ENCODE measurements at places on chromosomes 12 and 14. TPM values are rescaled to one million over a fixed set of nuclear protein-coding genes. Genes with fewer than 3 reads are reported as not detected.

The PPFIA2 gene
- 6.5 TPM for polyA plus RNA-seq

The ATP23 gene
- polyA plus RNA-seq: 11.4 TPM

The FGF23 gene
- not detected for polyA plus RNA-seq

The GAPDH gene
- 1,707 TPM for polyA plus RNA-seq

The PSEN1 gene
- polyA plus RNA-seq: 51.1 TPM

The KIF26A gene
- 8.6 TPM for polyA plus RNA-seq

DNA sequence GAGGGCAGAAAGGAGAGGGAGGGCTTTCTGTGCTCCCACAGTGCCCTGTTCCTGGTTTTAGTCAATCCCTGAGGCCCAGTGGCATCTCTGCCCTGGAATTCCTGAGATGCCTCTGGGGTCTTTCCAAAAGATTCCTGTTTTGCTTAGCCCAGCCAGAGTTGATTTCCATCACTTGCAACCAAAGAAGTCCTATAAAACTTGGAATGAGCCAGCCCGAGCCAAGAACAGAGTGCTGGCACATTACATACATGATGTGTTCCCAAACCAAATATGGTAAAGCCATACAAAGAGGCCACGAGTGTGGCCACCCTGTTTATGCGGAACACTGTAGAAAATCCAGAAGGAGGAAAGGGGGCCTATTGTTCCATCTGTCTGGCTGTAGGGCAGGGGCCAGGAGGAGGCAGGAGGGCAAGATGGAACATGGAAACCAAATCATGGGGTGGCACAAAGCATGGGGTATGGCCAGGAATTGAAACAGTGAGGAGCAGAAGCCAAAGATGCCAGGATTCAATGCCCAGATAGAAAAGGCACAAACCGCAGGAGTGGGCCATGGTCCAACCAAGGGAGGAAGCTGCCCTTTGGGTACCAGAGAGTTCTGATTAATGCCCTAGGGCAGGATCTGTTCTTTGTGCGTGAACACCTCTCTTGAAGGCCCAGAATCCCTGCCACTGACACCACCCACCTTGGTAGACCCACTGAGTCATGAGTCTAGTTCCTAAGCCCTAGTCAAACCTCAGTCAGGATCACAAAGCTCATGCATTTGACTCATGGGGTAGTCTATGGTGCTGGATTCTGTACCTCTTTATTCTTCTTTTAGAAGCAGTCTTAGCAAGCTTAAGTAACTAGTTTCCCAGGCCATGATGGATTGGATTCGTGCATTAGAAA is 75.2 kb downstream of the LRRC74A start:
- DNase-seq: no peak

DNA sequence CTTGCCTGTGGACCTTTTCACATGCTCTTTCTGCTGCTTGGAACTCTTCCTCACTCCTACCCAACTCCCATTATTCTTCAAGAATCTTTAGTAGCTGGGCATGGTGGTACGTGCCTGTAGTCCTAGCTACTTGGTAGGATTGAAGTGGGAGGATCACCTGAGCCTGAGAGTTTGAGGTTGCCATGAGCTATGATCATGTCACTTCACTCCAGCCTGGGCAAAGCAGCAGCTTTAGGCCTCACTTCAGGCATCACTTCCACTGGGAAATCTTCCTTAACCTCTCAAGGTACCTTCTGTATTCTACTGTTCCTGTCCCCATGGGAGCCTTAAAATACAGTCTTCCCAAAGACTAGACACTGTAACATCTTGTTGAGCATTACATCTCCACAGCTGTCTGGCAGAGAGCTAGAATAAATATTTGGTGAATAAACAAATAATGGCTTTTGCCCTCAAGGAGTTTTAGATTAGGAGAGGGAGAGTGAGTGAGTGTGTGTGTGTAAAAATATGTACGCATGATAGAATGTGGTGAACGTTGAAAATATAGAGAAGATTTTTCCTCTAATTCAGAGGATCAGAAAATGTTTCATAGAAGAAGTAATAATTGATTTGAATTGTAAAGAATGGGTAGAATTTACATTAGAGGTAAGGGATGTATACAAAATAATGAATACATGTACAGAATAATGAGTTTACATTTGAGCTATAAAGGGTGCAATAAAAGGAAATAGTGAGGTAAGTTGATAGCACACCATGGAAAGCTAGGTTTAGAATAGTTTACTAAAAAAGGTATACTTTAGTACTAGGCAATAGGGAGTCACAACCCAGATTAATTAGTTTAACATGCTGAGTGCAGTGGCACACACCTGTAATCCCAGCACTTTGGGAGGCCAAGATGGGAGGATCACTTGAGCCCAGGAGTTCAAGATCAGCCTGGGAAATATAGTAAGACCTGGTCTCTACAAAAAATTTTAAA is 29.2 kb upstream of the BMAL2 start:
- no peak for DNase-seq

- no peak for DNase-seq
These were observed 16.8 kb downstream of the SLC25A47 start for GRCh38 chr14:100339766-100340422.

GRCh38 chr12:97452230-97452629 is 10.4 kb upstream of the RMST start:
- DNase-seq: no peak

DNA sequence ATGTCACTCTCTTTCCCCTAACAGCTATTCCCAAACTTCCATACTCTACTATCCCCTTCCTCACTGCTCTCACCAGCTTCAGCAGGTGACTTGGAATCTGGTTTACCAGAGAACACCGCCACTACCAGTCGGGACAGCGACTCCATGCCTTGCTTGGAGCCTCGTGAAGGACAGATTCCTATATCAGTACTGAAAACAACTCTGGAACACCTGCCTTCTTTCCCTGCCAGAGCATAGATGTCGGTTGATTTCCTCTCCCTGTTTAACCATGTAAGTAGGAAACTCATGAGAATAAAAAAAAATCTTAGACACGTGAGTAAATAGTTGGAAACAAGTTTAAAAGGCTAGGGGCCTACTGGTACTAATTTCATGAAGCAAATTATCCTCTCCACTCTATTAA is 219.5 kb upstream of the ABCD2 start:
- DNase-seq: no peak
